ENCODE measurements at places on chromosomes 2 and 18.
A peak's percentile ranks its signal among the peaks of the same experiment; 100 is the strongest.

DNA sequence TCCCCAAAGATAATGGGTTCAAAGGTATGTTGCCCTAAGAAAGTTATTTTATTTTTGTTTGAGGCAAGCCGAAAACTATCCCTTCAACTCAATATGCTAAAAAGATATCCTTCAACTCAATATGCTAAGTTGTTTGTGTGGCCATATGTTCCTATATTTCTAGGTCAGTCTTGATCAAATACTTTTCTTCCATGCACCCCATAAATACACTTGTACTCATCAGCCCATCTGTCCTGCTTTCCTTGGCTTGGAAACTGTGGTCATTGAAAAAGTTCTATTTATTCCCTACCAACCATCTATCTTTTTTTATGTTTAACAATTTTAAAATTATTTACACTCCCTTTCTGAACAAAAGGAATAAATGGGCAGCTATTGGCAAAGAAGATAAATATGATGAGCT lies 447.7 kb downstream of the NRXN1 start:
- no peak for DNase-seq

- no peak for DNase-seq
Observed at GRCh38 chr2:40439473-40439872, 12.4 kb downstream of the SLC8A1 start.

- no peak for DNase-seq
Observed at GRCh38 chr2:21043744-21044532, at the start of gene APOB. Gene APOB (minus strand): TSS chr2:21044073. CDS start chr2:21043945, 128 bp downstream.

- peak; percentile 79 for DNase-seq
Observed at GRCh38 chr18:35143622-35144596, 96.9 kb upstream of the ZNF397 start.

- no peak for DNase-seq
Observed at GRCh38 chr2:15720561-15721307, 129.1 kb downstream of the DDX1 start.

DNA sequence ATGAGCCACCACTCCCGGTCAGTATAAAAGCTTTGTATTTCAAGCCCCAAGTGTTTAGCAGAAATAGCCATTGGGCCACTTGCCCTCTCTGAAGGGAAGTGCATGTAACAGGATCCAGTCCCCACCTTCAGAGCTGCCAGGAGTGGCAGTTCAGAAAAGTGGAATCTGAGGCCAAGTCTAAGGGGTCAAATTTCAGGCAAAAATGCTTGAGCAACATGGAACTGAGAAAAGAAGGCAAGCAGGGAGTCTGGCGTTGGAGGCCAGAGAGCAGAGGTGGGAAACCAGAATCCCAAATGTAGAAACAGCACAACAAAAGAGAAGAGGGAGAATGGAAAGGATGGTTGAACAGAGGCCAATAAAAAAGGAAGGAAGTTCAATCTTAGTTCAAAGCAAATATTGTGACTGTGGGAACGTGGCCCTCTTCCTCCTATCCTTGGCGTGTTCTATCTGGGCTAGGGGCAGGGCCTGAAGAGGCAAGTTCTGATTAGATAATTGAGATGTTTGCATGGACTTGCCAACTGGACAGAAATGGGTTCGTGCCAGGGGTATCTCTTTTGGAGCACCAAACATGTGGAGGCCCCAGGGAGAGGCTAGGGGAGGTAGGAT lies 102.2 kb downstream of the AP1S3 start:
- no peak for DNase-seq

- no peak for DNase-seq
Observed at GRCh38 chr2:220880623-220881596, 691.2 kb downstream of the EPHA4 start.

GRCh38 chr2:110714452-110715224 lies 17.7 kb upstream of the ACOXL start:
- no peak for DNase-seq

GRCh38 chr2:73043276-73043675 lies 28.2 kb downstream of the SFXN5 start:
- no peak for DNase-seq

DNA sequence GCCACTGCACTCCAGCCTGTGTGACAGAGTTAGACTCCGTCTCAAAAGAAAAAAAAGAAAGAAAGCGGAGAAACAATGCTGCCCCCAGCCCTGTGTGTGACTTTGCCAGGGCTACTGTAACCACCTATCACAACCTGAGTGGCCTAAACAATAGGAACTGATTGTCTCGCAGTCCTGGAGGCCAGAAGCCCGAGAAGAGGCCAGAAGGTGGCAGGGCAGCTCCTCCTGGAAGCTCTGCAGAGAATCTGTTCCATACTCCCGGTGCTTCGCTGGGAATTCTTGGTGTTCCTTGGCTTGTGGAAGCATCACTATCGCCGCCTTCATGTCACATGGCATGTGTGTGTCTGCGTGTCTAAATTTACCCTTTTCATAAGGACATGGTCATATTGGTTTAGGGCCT lies 14.4 kb upstream of the RAB17 start:
- no peak for DNase-seq

DNA sequence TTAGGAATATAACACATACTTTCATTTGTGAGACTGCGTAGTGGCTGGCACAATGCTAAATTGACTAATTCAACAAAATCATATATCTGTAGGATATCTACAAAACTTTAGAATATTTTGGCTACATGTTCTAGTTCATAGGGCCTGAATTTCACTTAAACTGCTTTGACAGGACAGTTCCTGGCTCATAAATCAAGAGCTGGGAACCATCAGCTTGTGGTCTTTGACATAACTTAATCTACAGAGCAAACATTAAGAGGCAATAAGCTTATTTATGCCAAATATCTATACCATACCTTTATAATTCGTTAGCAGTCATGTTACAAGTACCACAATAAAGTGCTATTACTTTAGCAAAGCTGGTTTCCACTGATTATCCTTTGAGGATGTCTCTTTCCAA lies 83.5 kb downstream of the ROCK2 start:
- DNase-seq, result no peak

DNA sequence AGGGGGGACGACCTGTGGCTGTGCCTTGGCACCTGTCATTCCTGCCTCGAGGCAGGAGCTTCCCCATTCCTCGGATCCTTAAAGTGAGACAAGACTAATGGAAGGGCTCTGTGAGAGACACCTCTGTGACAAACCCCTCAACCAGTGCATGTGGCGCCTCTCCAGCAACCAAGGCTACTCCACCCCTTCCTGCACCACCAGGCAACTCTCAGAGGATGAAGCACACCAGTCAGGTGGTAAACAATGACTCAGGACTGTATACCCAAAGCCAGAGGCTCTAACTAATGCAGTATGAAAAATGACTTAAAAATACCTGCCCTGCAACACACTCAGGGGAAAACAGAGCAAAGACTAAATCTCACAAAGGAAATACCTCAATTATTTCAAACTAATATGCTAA lies 136.9 kb downstream of the UXS1 start:
- no peak for DNase-seq

- no peak for DNase-seq
Observed at GRCh38 chr18:56973487-56973886, 173.4 kb upstream of the BOD1L2 start.

DNA sequence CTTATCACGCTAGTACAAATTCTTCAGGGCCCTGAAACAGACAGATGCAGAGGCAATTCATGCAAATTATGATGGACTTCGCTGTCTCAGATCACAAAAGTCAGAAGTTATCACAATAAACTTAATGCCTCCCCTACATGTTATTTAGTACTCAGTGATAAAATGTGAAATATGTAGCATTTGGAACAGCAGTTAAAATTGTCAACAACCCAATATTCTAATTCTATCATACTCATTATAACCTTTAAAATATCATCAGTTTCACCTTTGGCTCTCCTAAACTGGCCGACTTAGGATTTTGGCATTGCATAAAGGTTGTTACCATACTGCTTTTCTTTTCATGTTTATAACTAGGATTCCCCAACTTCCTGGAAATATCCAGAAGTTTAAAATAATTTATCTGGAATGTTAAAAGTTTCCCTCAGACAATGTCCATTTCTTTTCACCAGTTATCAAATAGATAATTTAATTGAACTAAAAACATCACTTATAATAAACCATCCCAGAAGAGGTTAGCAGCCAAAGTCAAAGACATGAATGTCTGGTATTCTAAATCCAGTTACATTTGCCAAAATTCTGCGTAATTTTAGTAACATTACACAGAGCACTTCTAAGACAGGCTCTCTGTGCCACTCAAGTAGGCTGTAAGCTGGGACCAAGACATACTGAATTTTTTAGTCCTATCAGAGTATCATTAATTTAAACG lies 239.8 kb downstream of the RBM43 start:
- DNase-seq, result no peak

GRCh38 chr2:9657731-9658130 lies 26.9 kb upstream of the YWHAQ start:
- DNase-seq, result no peak

DNA sequence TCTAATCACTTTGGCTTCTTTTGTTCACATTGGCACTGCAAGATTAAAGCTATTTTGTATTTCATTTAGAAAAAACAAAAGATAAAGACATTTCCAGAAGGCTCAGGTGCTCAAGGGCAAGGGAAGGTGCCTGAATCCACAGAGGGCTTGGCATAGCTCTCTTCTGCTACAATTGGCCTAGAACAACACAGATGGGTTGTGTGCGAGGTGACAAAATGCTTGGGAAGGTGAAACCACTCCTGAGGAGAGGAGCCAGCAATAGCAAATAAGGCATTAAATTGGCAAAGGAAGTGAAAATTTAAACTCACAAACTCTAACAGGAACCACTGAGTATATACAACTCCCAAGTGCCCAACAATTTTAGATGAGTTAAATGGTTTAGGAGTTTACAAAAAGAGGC lies 1290.4 kb upstream of the CHAC2 start:
- DNase-seq, result no peak

Data from NCI-H187 treated with DMSO at 0.1 percent for 48 hours (cell line).